ENCODE measurements at places on chromosomes 3 and 15.

- no peak for DNase-seq
Measured at GRCh38 chr3:15007681-15008141, 57.4 kb downstream of the MRPS25 start.

DNA sequence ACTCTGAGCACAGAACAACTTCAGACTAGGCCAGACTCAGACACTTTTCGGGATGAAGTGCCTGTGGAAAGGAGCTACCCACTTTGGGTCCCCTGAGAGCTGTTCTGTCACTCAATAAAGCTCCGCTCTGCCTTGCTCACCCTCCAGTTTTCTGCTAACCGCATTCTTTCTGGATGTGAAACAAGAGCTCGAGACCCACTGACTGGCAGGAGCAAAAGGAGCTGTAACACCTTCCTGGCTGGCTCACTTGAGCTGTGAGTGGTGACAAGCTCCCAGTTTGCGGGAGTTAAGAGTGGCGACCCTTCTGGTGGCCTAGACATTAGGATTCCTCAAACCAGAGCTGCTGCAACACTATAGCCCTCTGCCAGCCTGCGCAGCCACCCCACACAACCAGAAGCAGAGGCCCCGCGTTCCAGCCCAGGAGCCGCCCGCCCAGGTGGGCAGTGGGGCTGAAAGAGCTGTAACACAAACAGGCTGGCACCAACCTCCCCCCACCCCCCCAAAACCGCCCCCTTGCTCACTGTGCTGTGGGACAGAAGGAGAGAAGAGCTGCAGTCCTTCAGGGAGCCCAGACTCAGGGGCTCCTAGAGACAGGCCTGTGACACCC, 1178.1 kb upstream of the GBE1 start:
- no peak for DNase-seq

DNA sequence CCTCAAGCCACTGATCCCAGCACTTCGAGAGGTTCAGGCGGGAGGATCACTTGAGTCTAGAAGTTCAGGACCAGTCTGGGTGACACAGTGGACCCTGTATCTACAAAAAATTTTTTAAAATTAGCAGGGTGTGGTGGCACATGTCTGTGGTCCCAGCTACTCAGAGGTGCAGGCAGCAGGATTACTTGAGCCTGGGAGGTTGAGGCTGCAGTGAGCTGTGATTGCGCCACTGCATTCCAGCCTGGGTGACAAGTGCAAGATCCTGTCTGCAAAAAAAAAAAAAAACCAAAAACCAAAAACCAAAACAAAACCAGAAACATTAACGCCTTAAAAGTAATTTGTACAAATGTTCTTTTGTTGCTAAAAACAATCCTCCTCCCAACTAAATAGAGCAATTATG, 27.9 kb upstream of the SLC12A8 start:
- DNase-seq = no peak

DNA sequence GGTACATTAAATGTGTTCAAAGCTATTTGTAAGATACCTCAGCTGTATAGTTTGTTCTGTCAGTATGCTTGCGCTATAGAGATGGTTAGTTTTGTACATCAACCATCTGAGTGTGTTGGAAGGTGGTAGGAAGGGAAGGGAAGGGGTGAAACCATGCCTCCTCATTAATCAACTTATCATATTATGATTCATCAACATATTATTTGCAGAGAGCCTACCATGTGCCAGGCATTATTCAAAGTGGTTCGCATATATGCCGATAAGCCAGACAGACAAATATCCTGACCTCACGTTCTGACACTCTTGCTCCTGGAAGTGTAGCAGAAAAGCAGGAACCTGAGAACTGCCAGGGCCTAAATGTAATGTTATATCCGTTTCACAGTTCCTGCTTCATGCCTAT, 248.1 kb upstream of the NR2E3 start:
- DNase-seq = no peak

DNA sequence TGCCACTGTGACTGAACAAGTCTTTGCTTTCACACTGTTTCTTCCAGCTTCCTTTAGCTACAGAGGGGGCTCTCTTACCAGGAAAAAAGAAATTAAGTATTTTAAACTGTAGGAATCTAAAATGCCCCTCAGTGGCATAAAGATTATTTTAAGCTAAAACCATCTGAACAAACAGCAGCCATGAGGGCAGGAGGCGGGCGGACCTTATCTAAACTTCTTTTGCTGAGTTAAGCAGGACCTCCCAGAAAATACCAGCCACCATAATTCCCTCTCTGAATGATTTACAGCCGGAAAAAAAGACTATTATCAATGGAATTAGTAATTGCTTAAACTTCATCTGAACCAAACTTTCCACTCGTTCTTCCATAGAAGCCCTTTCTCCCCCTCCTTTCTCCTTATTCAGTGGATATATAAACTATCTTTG, 5.2 kb upstream of the TOPAZ1 start:
- no peak for DNase-seq

DNA sequence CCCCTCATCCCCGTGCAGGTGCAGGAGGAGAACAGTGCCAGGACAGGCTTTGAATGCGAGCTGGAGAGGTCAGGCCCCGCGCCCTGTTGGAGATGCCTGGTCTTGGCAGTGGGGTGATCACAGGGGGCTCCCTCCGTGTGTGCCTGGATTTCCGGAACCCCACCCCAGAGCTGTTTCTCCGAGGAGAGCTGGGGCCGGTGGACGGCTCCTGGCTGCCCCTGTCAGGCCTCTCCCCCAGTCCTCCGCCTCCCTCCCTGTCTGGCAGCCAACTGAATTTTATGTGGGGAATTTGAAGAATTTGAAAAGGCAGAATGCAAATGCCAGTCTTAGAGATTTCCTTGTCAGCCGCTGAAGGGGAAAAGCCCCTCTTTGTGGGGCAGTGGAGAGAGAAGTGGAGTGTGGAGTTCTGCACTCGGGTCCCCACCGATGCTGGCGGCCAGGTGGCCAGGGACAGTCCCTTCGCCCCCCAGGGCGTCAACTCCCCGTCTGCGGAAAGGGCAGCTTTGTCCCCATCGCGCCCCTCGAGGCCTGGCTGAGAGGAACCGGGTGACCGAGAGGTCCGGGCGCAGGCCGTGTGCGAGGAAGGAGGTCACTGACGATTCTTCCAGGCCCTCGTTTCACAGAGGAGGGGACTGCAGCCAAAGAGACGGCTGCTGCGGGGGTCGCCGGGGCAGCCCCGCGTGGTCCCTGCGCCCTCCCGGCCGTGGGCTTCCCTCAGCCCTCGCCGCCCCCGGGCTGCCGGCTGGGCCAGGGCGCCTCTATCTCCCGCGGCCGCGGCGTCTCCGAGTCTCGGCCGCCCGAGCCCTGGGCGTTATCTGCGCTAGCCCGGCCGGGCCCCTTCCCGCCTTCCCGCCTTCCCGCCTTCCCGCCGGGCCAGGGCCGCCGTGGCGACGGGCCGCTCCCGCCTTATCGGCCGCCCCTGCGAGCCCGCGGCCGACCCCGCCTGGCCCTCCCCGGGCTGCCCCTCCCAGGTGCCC, 56.0 kb upstream of the LCTL start:
- DNase-seq = peak; percentile 89

DNA sequence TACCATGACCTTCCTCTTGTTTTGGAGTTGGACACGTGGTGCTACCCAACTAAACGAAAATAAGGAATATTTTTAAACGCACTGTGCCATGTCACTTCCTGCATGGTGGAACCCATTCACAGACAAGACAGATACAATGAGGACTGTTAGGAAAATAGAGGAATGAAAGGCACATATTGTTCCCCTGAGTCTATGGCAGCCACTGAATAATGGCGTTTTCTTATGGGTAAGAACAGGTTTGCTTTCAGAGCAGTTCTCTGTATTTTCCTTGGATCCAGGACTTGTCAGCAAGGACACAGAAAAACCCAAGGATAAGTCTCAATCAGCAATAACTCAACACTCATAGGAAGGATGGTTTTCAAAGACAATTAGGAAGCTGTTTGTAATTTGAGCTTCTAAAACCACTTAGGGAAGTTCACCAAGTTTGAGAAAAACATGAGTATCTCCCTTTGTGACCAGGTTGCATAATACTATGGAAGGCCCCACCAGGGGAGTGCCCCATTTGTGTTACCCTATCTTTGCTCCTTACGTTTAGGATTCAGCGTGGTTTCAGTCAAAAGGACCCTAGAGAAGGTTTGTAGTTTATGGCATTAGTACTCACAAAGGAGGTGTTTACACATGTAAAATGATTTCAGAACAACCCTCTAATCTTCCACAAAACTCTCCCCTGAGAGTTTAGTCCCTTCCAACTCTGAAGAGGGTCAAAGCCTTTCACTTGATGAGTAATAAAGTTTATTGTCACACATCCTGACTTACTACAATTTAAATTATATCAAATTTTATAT, 487.2 kb upstream of the ATP11B start:
- no peak for DNase-seq

All from endodermal cell (in vitro differentiated cells).